HFFc6 (cell line): ENCODE measurements at places on chromosomes 4 and X. TPM values are rescaled to one million over a fixed set of nuclear protein-coding genes. Genes with fewer than 3 reads are reported as not detected.

The TGIF2LX gene
- total RNA-seq: not detected in 2 replicates

The LNX1 gene
- 0.18 TPM in 1 of 3 replicates, not detected in the others for total RNA-seq

The HSD17B10 gene
- total RNA-seq: 78.0 and 85.3 TPM in 2 replicates

The PABPC1L2B gene
- not detected in 3 replicates for total RNA-seq

The CYLC1 gene
- not detected in 3 replicates for total RNA-seq

The RAB33A gene
- 0.38 to 0.66 TPM (median 0.48 TPM) in 3 replicates for total RNA-seq

The COL4A6 gene
- 0.11 to 0.18 TPM (median 0.16 TPM) in 3 replicates for total RNA-seq

The NLGN3 gene
- 0.26 and 0.39 TPM in 2 replicates for total RNA-seq

The GAGE12J gene
- not detected in 3 replicates for total RNA-seq

The SRPX2 gene
- 22.3 to 32.6 TPM (median 24.7 TPM) in 3 replicates for total RNA-seq

The ATOH1 gene
- not detected in 3 replicates for total RNA-seq

GRCh38 chr4:152528060-152528459 lies 7.8 kb downstream of the FBXW7 start:
- H3K4me3 ChIP-seq: no peak overlapping the region
- no peaks in the 10 kb centered on the region for H3K36me3 ChIP-seq
- H3K4me1 ChIP-seq: peaks cover 66% of the 10 kb centered on the region
- H3K27me3 ChIP-seq: no peaks in the 10 kb centered on the region; the same call in 1 of the 2 replicates
- H3K27ac ChIP-seq: no peak overlapping the region

- peak; percentile 2 for DNase-seq
- H3K4me1 ChIP-seq: no peaks in the 10 kb centered on the region
- H3K27ac ChIP-seq: no peak overlapping the region
- H3K4me3 ChIP-seq: no peak overlapping the region
- H3K27me3 ChIP-seq: peaks cover 8% of the 10 kb centered on the region
Measured at GRCh38 chrX:12771445-12772069, 19.7 kb upstream of the PRPS2 start.

- no peak for DNase-seq
- H3K4me1 ChIP-seq: no peaks in the 10 kb centered on the region
- no peaks in the 10 kb centered on the region for H3K36me3 ChIP-seq
- H3K27me3 ChIP-seq: no peaks in the 10 kb centered on the region; the same call in 1 of the 2 replicates
Measured at GRCh38 chr4:86174506-86174905, 185.3 kb downstream of the MAPK10 start.

GRCh38 chr4:15918484-15919129 lies 19.9 kb downstream of the FGFBP1 start:
- H3K36me3 ChIP-seq: peaks cover 7% of the 10 kb centered on the region
- no peak for DNase-seq
- no peaks in the 10 kb centered on the region; the same call in 1 of the 2 replicates for H3K27me3 ChIP-seq

GRCh38 chrX:153947009-153947769 lies 2.7 kb upstream of the RENBP start:
- peak; percentile 65 for DNase-seq
- 0 out of 2 replicates have a peak, but pooled peaks cover 5% of the 10 kb centered on the region for H3K4me1 ChIP-seq
- peaks cover 5% of the 10 kb centered on the region for H3K36me3 ChIP-seq

DNA sequence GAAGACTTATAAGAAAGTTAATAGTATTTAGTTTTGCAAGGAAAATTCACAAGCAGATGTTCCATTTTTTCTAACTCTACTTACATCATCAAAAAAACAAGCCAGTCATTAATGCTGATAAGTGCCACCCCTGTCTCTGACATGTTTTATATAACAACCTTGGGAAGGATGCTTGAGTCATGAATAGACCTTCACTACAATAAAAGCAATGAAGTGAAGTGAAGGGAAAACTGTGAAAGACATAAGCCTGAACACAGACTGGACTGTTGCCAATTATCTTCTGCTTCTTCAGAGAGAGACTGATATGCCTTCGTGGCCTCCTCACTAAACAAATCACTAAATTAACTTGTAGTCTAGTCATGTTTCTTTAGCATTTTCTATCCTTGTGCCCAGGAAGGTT lies 353.2 kb downstream of the PDHA2 start:
- no peaks in the 10 kb centered on the region; the same call in 1 of the 2 replicates for H3K27me3 ChIP-seq
- H3K27ac ChIP-seq: no peak overlapping the region
- no peaks in the 10 kb centered on the region for H3K36me3 ChIP-seq
- no peaks in the 10 kb centered on the region for H3K4me1 ChIP-seq
- DNase-seq: no peak
- H3K4me3 ChIP-seq: no peak overlapping the region

DNA sequence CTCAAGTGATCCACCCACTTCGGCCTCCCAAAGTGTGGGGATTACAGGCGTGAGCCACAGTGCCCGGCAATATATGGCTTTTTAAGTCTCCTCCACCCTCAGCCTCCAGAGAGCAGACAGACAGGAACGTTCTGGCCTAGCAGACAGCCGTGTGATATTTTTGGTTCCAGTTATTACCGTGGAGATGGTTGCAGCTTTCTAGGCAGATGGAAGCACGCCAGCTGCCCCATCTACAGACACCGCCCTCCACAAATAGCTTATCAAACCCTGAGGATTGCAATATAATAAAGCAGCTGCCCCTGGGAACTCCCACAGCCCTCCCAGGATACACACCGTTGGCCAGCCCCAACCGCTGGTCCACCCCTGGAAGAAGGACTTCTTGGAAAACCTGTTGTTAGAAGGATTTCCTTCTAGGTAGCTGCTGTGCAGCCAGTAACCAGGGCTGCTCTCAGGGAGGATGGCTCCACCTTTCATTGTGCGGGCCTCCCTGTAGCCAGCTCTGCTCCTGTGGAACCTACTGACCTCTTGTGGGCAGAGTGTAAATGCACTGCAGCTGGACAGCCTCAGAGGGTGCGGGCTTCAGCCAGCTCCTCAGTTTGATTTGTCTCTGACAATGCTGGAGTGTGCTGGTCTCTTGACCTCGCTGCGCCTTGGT lies 44.0 kb downstream of the SLC25A5 start:
- peak; percentile 59 for DNase-seq
- no peaks in the 10 kb centered on the region for H3K36me3 ChIP-seq
- no peak overlapping the region for H3K27ac ChIP-seq

GRCh38 chr4:46648088-46648744 lies 258.3 kb upstream of the GABRA2 start:
- no peaks in the 10 kb centered on the region for H3K36me3 ChIP-seq
- no peak for DNase-seq
- no peak overlapping the region for H3K27ac ChIP-seq
- H3K4me1 ChIP-seq: no peaks in the 10 kb centered on the region

DNA sequence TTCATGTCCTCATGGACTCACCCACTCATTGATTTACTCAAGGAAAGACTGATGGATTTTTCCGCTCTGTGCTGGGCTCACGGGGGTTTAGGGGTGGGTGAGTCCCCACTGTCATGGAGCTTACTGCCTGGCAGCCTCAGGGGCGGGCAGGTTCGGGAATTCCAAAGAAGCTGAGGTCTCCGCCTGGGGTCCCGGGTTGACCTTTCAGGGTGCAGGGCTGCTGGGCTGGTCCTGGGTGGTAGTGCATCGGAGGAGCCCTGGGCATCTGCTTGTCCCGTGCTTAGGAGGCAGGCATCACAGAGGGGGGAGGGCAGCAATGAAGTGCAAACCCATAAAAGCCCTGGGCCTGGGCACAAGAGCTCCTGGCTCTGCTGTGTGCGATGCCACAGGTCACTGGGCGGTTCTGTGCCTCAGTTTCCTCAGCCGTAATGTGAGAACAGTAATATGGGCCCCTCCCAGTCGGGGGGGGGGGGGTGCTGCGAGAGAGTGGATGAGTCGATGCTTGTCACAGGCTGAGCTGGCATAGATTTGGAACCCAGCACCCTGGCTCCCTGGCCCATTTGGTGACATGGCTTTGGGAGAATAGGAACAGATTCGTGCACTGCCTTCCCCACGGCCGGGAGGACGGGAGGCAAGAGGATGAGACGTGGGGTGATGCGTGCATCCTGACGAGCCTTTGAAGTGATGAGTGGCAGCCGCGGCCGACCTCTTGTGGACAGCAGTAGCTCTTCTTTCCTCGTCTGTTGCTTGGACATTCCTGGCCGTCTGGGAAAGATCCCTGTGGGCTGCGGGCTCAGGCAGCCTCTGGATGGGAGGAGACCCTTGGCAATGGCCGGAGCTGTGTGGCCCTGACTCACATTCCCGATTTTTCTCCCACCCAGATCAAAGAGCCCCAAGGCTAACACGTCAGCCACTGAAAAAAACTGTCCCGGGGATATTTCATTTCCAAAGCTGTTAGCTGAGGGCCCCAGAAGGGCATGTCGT lies 42.0 kb downstream of the PSAPL1 start:
- H3K27me3 ChIP-seq: peaks cover 47% of the 10 kb centered on the region
- H3K27ac ChIP-seq: no peak overlapping the region
- H3K36me3 ChIP-seq: peaks cover 3% of the 10 kb centered on the region; the same call in 1 of the 2 replicates
- peaks cover 13% of the 10 kb centered on the region for H3K4me1 ChIP-seq

GRCh38 chr4:119041951-119042560 lies 93.6 kb upstream of the MYOZ2 start:
- no peaks in the 10 kb centered on the region for H3K36me3 ChIP-seq
- no peaks in the 10 kb centered on the region for H3K27me3 ChIP-seq
- peak overlapping the region; percentile 67 for H3K27ac ChIP-seq
- peak; percentile 61 for DNase-seq
- peaks cover 90% of the 10 kb centered on the region for H3K4me1 ChIP-seq

DNA sequence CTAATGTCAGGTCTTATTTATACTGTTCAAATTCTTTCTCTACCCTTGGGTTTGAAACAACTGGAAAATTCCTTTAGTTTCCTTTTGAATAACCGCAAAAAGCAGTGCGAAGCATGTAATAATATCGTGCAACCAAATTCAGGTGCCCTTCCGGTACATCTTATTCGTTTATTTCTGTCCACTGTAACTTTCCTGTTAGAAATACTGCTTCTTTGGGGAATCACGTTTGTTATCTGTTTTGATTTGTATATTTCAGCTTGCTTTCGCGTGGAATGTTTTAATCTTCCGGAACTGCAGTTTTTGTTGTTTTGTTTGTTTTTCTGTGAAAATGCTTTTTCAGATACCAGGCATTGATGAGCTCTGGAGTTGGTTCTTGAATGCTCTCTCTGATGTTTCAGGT lies 85.7 kb upstream of the HPRT1 start:
- peak overlapping the region; percentile 95 for H3K27ac ChIP-seq
- peaks cover 5% of the 10 kb centered on the region; the same call in 1 of the 2 replicates for H3K36me3 ChIP-seq
- H3K4me1 ChIP-seq: peaks cover 14% of the 10 kb centered on the region
- H3K4me3 ChIP-seq: peak overlapping the region; percentile 94
- H3K27me3 ChIP-seq: peaks cover 4% of the 10 kb centered on the region; the same call in 1 of the 2 replicates
- no peak for DNase-seq

DNA sequence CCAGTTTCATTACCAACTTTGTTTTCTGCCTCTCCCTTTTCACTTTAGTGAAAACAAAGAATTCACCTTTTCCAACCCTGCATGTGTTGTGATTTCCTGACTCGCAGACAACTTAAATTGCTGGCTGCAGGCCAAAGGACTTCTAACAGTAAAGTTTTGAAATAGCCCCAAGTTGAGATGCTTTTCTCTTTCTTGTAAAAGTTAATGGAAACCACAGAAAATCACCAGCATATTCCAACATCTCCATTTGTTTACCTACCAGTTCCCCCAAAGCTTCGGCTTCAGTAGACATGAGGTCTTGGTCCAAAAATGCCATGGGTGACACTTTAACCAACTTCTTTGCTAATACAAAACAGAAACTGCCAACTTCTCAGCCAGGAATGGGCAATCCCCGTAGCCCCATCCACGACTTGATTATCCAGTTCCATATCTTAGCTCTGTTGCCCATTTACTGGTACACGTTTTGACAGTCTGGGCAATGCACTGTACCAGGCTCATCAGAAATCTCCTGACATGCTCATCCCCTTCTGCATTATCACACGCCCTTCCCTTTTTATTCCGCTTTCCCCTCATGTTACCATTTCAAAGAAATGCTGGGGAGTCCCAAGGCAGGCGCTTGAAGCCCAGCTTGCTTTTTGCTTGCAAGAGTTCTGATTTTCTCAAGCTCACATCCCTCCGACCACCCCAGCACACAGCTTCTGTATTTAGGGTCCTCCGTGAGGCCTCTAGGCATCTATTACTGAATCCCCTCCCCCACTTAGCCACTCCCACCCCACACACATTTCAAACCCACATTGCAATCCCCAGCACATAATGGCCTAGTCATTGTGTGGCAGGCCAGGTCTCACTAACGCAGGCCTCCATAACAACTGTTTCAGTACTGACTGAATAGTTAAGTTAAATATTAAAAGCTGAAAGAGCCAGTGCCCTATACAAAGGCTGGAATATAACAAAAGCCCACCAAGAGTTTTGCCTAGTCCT lies 137.9 kb upstream of the S100G start:
- H3K27me3 ChIP-seq: no peaks in the 10 kb centered on the region; the same call in 1 of the 2 replicates
- H3K4me1 ChIP-seq: peaks cover 16% of the 10 kb centered on the region
- no peaks in the 10 kb centered on the region for H3K36me3 ChIP-seq
- H3K27ac ChIP-seq: no peak overlapping the region
- DNase-seq: no peak

- peaks cover 36% of the 10 kb centered on the region for H3K4me1 ChIP-seq
- H3K4me3 ChIP-seq: peak overlapping the region; percentile 97
- peak overlapping the region; percentile 100 for H3K27ac ChIP-seq
- H3K36me3 ChIP-seq: peaks cover 31% of the 10 kb centered on the region
- H3K27me3 ChIP-seq: peaks cover 9% of the 10 kb centered on the region
Measured at GRCh38 chr4:143514497-143514896, 995 bp downstream of the SMARCA5 start.

GRCh38 chr4:129455482-129455881 lies 359.5 kb downstream of the C4orf33 start:
- H3K4me1 ChIP-seq: no peaks in the 10 kb centered on the region
- H3K27me3 ChIP-seq: no peaks in the 10 kb centered on the region
- DNase-seq: no peak
- H3K4me3 ChIP-seq: no peak overlapping the region
- H3K27ac ChIP-seq: no peak overlapping the region

DNA sequence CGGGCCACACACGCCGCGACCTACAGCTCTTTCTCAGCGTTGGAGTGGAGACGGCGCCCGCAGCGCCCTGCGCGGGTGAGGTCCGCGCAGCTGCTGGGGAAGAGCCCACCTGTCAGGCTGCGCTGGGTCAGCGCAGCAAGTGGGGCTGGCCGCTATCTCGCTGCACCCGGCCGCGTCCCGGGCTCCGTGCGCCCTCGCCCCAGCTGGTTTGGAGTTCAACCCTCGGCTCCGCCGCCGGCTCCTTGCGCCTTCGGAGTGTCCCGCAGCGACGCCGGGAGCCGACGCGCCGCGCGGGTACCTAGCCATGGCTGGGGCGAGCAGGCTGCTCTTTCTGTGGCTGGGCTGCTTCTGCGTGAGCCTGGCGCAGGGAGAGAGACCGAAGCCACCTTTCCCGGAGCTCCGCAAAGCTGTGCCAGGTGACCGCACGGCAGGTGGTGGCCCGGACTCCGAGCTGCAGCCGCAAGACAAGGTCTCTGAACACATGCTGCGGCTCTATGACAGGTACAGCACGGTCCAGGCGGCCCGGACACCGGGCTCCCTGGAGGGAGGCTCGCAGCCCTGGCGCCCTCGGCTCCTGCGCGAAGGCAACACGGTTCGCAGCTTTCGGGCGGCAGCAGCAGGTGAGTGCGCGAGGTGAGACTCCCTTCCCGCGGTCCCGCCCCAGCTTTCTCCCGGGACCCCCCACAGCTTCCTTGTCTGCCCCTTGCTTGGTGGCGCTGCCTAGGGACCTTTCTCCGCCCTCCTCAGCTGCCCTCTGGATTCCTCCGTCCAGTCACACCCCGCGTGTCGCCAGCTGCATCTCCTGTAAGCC lies 678 bp downstream of the BMP3 start:
- DNase-seq: no peak
- H3K27ac ChIP-seq: no peak overlapping the region
- H3K36me3 ChIP-seq: no peaks in the 10 kb centered on the region
- peaks cover 28% of the 10 kb centered on the region for H3K27me3 ChIP-seq
- peaks cover 18% of the 10 kb centered on the region for H3K4me1 ChIP-seq

- DNase-seq: no peak
- no peak overlapping the region for H3K27ac ChIP-seq
- no peak overlapping the region for H3K4me3 ChIP-seq
- peaks cover 4% of the 10 kb centered on the region; the same call in 1 of the 2 replicates for H3K36me3 ChIP-seq
- peaks cover 18% of the 10 kb centered on the region for H3K4me1 ChIP-seq
Measured at GRCh38 chr4:74635074-74635473, 159.2 kb downstream of the BTC start.

GRCh38 chrX:47148946-47149345 lies 3.9 kb downstream of the RBM10 start:
- no peaks in the 10 kb centered on the region; the same call in 1 of the 2 replicates for H3K27me3 ChIP-seq
- DNase-seq: no peak
- no peaks in the 10 kb centered on the region; the same call in 1 of the 2 replicates for H3K36me3 ChIP-seq
- no peak overlapping the region for H3K27ac ChIP-seq
- no peak overlapping the region for H3K4me3 ChIP-seq
- no peaks in the 10 kb centered on the region for H3K4me1 ChIP-seq
